ENCODE measurements at places on chromosomes 13 and 19.
A peak's percentile ranks its signal among the peaks of the same experiment; 100 is the strongest.

DNA sequence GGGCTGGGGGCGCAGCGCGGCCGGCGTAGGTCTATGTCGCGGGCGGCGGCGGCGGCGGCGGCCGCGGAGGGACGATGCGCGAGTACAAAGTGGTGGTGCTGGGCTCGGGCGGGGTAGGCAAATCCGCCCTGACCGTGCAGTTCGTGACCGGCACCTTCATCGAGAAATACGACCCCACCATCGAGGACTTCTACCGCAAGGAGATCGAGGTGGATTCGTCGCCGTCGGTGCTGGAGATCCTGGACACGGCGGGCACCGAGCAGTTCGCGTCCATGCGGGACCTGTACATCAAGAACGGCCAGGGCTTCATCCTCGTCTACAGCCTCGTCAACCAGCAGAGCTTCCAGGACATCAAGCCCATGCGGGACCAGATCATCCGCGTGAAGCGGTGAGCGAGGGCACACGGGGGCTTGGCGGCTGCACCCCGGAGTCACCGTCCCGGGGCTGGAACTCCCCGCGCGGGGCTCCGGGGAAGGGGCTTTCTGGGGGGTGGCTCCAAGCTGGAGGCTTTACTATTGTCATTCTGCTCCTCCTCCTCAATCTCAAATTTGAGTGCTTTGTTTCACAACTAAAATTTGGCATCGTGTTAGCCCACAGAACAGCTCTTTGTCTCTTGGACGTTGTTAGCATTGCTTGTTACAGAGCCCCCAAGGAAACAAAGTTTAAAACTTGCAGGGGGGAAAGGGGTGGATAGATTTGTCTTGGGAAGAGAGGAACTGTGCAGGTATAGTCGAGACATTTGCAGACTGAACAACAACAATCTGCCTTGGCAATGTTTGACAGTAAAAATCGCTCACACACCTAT, 630 bp downstream of the RAP2A start:
- DNase-seq = peak; percentile 40

GRCh38 chr19:17860331-17860992, 752 bp downstream of the RPL18A start:
- no peak for DNase-seq

DNA sequence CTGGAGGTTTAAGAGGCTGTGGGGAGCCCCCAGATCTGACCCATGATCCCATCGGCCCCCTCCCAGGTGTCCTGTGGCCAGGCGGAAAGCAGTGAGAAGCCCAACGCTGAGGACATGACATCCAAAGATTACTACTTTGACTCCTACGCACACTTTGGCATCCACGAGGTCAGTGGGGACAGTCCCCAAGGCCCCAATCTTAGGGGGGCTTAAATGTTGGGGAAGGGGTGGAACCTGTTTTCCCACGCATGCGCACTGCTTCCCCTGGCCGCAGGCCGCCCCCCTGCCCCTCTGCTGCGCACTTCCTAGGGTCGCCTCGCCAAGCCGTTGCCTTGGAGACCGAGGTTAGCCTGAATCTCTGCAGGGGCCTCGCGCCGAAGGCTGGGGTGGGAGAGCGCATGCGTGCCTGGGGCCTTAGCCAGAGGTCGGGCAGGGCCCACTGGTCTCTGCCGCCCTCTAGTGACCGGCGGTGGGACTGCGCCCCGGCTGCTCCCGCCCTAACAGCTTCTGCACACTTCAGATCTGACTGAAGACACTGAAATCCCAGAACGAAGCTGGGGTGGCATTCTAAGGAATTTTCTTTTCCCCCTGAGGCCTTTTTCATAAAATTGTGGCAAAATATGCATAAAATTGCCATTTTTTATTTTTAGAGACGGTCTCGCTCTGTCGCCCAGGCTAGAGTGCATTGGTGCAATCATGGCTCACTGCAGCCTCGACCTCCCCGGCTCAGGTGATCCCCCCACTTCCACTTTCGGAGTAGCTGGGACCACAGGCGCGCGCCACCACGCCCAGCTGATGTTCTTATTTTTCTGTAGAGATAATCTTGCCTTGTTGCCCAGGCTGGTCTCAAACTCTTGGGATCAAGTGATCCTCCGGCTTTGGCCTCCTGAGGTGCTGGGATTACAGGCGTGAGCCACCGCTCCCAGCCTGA, 3.6 kb downstream of the PRMT1 start:
- DNase-seq = peak; percentile 75

DNA sequence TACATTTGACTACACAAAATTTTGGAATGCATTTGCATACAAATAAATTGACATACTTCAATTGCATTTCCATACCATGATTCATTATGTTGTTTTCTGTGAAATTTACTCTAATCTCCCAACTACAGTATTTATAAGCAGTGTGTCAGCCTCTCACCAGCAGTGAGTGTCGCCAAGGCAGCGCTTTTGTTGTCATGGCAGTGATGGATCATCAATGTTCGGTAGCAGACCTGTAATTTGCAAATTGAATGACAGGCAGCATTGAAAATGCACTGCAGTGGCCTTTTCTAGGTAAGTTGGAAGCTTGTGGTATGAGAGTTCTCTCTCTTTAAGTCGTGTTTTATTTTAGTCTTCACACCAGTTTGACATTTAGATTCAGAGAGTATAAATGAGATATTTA, 534.1 kb downstream of the PCDH17 start:
- peak; percentile 8 for DNase-seq
